ENCODE measurements at places on chromosomes 2 and 18.

- no peak for DNase-seq
Measured at GRCh38 chr2:130150181-130151144, 5.6 kb upstream of the CCDC74B start.

DNA sequence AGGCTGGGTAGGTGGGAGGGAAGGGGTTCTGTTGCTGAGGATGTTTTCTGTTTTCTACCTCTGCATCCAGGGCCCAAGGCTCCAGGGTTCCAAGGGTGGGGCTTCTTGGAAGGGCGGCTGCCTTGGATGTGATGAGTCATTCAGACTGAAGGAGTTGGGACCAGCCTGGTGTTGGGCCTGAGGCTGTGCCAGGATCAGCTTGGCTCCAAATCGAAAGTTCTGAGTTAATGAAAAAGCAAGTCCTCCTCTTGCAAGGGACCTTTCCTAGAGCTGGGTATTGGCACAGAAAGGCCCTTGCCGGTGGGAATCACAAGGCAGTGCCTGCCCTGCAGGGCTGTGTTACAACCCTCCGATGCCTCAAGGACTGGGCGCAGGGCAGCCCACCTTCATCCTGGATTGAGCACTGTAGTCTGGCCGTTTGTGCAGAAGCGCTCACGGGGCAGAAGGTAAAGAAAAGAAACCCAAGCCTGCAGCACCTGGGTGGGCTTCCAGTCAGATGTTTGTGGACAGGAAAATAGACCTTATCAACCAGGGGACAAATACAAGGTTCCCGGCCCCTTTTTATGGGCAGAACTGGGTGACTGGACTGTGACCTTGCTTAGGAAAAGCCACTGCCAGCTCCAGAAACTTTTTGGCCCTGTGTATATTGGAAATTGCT is 52.5 kb upstream of the MCFD2 start:
- DNase-seq, result no peak

GRCh38 chr2:240708457-240708856 is 16.8 kb downstream of the AQP12A start:
- no peak for DNase-seq

DNA sequence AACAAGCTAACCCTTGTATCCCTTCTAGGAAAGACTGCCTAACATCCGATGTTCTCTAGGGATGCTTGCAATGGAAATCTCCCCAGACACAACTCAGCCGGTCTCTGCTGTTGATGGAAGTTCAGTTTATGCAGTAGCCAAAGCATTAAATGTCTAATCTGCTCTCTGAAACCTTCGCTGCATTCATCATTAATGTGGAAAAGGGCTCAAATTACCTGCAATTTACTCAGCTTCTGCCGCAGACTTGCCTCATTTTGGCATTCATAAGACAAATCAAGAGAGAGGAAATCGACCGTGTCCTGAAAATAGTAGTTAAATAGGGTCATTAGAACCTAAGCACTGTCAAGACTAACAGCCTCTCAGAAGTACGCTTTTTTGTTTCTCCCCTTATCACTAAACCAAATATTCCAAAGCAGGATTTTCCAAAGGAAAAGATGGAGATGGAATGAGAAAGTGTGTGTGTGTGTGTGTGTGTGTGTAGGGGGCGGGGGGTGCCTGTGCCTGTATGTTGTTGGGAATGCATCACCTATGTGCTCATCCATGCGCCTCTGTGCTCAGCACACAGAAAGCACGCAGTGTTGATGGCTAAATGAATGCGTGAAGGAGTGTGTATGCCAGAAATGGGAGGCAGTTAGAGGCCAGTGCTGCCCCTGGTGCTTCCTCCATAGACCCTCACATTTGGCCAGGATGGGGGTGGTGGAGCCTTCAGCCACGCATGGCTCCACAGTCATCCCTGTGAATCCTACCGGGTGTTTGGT is 7.4 kb downstream of the LCT start:
- no peak for DNase-seq

DNA sequence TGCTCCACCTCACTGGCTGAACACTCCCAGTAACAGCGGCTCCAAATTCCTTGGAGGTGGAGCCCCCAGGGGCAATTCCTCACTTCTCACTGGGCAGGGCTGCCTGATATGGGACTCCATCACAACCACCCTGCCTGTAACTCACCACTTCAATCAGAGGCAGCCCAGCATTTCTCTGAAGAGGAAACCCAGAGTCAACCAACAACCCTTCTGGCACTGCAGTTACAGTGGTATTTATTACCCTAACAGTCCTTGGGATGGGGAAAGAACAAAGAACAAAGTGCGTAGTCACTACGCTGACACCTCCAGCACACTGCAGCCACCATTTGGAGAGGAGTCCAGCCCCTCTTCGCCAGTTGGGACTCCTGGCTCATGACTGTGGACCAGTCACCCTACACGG is 85.7 kb upstream of the GALNT13 start:
- no peak for DNase-seq

DNA sequence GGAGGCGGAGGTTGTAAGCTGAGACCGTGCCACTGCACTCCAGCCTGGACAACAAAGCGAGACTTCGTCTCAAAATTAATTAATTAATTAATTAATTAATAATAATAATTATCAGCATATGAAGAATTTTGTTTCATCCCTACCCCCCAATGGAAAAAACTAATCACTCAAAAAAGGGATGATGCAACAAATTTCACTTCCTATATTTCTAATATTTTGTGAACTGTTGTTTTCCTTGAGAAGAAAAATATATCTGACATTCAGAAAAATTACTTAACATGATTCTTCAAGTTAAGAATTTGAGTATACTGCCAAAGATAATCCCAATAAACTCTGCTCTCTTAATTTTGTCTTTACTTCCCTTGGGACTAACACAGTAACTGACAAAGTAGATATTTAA is 28.1 kb downstream of the EXOC6B start:
- DNase-seq, result no peak

GRCh38 chr2:154591294-154591820 is 107.1 kb upstream of the KCNJ3 start:
- DNase-seq, result no peak

- no peak for DNase-seq
Measured at GRCh38 chr18:9436206-9436929, 38.9 kb upstream of the RALBP1 start.

All from cerebellar nuclear complex (tissue), 1 donor.